Activated CD4-positive, alpha-beta T cell treated with anti-CD3 and anti-CD28 coated beads for 1 hour (primary cell): ENCODE measurements at places on chromosomes 11 and 22.

DNA sequence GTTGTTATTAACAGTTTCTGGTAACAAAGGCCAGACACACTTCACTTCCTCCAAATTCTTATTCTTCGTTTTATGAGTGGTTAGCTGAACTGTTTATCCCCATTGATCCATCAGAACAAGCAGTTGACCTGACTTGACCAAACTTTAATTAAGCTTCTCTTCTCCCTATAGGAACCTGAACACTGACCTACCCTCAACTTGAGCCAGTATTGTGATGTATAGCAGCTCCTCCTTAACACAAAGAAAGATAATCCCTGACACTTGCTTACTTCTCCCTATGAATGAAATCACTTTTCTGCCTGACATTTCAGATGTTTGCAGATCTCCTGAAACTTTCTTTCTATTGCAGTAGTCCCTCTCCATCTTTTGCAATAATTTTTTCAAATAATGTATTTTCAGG, 41.9 kb downstream of the ANO5 start:
- DNase-seq, result no peak

- DNase-seq, result no peak
These were observed 163.7 kb downstream of the LDLRAD3 start for GRCh38 chr11:36107547-36107946.

DNA sequence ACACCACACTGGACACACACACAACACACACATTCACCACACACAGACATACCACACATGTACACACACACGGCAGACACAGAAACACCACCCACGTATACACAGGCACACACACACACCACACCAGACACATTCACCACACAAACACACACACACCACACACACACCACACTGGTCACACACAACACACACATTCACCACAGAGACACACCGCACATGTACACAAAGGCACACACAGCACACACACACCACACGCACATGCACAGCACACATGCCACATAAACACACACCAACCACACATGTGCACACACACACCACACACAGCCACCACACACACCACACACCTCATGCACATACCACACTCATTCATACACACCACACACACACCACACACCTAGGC, 84.2 kb upstream of the PRR5 start:
- no peak for DNase-seq

- DNase-seq, result no peak
These were observed 2.9 kb upstream of the MGAT3 start for GRCh38 chr22:39453765-39454378.

GRCh38 chr22:47053013-47053725, 290.7 kb downstream of the TBC1D22A start:
- no peak for DNase-seq

DNA sequence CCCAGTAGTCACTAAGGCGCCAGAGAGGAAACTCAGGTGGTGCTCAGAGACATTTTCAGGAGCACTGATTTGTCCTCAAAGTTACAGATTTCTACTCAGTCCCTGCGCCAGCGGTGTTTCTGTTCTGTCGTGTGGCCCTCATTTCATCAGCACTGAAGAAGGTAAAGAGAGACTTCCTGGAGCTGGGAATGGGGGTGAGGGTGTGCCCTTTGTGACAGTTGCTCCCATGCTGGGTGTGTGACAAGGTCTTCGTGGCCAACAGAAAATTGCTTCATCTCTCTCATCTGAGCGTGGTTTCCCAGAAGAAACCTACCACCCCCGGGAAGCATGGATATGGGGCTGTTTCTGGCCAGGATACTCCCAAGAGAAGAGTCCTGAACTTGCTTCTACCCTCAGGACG, 2.0 kb upstream of the PPARA start:
- no peak for DNase-seq

- no peak for DNase-seq
These were observed 59.2 kb downstream of the SYT13 start for GRCh38 chr11:45226901-45227300.

GRCh38 chr11:21250196-21250595, 580.8 kb downstream of the NELL1 start:
- no peak for DNase-seq

DNA sequence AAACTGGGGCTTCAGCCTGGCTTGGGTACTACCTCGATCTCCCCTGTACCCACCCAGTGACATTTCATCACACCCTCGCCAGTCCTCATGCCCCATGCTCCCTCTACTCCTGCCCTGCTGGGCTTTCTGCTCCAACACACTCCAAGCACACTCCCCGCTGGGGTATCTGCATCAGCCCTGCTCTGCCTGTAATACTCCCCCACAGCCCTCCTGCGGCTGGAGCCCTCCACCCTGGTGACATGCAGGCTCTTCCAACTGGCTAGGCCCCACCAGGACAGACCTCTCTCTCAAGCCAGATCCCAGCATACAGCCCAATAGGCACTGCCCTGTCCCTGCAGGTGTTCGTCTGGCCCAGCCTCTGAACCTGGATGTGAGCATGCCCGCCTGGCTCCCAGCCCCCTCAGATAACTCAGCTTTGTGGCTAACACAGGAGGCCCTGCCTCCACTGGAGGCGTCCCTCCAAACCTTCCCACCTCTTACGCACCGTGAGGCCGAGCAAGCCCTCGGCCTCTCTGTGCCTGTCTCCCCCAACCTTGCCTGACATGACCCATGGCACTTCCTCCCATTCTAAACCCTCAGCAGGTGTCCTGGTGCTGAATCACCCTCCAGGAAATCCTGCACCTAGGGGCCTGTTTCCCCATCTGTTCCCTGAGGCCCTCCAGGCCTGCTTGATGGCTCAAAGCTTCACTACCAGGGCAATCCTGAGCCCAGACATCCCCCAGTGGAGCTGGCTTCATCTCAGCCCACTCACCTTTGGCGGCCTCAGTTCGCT, 33.5 kb upstream of the TXNRD2 start:
- DNase-seq, result no peak

GRCh38 chr11:66235141-66235540, 33.3 kb upstream of the RAB1B start:
- no peak for DNase-seq

DNA sequence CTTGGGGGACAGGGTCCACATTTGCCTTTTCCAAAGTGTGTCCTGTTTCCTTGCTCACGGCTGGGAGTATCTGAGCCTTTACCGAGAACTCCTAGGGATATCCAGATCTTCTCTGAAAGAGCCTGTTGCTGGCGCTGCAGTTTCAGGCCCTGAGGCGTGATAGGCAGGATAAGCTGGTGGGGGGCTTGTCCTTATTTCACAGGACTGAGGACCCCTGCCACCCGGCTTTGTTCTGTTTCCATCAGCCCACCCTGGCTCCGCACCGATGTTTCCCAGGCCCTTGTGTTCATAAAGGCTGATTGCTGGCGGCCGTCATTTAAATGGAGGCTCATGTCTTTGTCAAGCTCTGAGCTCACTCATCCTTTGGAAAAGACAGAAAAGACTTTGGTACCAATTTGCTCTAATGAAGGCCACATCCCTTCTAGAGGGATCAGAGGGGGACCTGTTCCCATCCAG, 9.4 kb upstream of the NPTXR start:
- DNase-seq, result no peak

DNA sequence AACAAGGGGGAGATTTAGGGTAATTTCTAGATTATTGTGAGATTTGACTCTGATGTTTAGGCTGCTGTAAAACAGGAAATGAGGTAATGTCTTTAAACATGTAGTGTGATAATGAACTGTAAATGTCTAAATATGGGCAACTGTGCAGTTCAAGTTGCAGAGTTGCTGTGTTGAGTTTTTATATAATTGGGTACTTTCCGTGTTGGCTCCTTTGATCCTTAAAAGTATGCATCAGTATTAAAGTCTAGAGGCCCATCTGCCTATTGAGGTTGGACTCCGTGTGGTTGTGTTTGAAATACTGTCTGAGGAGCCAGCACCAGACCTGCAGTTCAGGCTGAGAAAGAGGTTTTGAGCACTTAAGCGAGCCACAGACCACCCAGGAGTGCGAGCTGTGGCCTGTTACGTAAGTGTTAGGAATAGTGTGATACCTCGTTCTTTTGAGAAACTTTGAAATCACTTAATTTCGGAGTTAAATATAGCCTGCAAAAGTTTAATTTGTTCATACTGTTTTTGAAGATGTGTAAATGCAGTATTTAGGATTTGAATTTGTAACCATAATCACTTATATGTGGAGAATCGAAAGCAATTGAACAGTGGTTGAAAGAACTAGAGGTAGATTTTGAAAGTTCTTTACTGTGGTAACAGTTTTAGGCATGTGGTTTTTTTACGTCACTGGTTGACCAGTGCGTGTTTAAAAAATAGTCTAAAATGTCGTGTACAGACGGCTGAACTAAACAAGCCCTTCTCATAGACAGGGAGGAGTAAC, 9.0 kb downstream of the FAM118A start:
- DNase-seq, result peak; percentile 45

GRCh38 chr11:72751116-72752087, 806 bp downstream of the ARAP1 start:
- DNase-seq, result no peak

- no peak for DNase-seq
These were observed 23.6 kb upstream of the EFCAB6 start for GRCh38 chr22:43835736-43836135.

DNA sequence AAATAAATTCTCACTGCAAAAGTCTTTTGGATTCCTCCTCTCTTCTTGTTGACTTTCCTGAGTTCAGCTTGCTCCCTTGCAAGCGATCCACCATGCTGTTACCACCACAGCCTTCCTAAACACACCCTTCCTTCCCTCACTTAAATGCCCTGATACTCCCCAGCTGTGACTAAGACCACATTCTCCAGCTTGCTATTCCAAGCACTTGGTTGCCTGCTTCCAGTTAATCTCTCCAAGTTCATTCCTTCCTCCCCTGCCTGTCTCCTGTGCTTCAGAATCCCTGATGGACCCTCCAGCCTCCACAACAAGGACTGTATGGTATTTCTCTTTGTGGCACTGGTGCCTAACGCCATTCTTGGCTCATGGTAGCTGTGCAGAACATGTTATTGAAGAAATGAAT, 603.9 kb upstream of the CADM1 start:
- DNase-seq, result no peak

- DNase-seq, result no peak
These were observed 50.8 kb upstream of the OR4C15 start for GRCh38 chr11:55503449-55503848.

DNA sequence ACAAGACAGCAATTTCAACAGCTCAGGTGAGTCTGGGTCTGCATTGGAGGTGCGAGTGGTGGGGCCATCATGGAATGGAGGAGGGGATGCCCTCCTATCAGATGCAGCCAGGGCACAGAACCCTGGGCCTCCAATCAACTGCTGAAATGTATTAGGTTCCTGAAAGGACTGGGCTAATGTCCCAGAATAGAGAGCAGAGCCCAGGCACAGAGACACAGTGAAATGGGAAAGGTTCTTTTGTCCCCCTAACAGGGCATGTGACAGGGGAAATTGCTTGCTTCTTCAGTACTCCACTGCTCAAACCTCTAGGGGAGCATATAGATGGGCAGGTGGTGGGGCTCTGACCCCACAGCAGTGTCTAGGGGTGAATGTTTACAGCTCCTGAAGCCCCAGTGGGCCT, 87.3 kb upstream of the CLPB start:
- DNase-seq, result no peak

- no peak for DNase-seq
These were observed 102.6 kb upstream of the RASSF10 start for GRCh38 chr11:12906501-12906900.

DNA sequence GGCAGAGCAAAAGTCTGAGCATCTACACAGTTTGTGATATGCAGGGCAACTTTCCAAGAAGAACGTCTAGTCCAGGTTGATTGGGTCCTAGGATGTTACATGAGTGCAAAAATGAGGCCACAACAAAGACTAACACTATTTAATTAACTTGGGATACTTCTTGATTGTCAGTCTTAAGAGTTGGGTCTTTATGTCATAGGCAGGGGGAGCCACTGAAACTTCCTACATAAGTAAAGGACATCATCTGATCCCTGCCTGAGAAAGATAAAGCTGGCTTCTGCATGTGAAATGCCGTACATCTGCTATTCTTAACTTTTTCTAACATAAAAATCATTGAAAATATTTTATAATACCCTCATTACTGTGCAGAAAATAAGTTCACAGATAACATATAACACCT, 525.5 kb downstream of the NTM start:
- no peak for DNase-seq

DNA sequence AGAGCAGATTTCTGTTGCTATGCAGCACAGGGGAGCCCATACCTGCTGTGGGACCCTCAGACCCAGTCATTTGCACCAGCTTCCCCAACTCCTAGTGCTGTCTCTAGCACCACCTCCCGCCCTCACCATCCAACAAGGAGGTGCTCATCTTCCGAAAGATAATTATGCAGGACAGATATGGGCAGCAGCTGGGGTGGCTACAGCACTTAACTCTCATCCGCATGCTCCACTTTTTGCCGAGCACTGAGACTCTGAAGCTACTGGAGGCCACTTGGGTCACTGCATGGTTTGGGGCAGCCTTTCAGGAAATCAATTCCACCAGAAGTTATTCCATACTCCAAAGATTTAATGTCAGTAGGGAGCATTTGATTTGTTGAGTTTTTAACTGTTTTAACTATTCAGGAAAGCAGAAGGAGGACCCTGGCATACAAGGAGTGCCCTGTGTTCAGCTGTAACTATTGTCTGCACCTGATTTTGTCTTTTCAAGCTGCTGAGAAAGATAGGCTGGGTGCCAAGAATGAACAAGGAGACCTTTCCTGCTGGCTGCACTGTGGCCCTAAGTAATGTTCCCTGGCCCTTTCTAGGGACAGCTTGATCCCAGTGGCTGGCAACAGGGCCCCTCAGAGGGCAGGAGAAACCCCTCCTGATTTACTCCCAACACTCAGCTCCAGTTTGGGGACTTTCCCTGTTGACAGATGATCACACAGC, 67.3 kb upstream of the CSNK2A3 start:
- DNase-seq, result no peak

DNA sequence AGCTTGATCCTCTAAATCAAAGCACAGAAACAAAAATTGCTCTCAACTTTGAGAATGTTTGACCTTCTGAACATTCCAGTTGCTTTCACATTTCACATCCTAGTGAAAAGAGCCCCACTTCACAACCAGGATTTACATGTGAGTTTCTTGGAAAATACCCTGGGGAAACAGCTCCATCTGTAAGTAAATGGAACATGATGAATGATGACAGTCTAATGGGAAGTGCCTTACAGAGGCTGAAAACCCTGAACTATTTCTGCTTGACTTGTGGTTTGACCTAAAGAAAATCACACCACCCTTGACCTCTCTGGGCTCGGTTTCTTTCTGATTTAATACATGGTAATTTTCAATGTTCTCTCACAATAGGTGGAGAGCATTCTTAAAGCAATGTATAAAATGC, 499.4 kb upstream of the API5 start:
- DNase-seq, result no peak

- no peak for DNase-seq
These were observed 177.3 kb upstream of the NCAM1 start for GRCh38 chr11:112783945-112784322.

- DNase-seq, result no peak
These were observed 593.2 kb upstream of the CCDC179 start for GRCh38 chr11:23453522-23453921.
